ENCODE measurements at places on chromosomes 2 and 18.

DNA sequence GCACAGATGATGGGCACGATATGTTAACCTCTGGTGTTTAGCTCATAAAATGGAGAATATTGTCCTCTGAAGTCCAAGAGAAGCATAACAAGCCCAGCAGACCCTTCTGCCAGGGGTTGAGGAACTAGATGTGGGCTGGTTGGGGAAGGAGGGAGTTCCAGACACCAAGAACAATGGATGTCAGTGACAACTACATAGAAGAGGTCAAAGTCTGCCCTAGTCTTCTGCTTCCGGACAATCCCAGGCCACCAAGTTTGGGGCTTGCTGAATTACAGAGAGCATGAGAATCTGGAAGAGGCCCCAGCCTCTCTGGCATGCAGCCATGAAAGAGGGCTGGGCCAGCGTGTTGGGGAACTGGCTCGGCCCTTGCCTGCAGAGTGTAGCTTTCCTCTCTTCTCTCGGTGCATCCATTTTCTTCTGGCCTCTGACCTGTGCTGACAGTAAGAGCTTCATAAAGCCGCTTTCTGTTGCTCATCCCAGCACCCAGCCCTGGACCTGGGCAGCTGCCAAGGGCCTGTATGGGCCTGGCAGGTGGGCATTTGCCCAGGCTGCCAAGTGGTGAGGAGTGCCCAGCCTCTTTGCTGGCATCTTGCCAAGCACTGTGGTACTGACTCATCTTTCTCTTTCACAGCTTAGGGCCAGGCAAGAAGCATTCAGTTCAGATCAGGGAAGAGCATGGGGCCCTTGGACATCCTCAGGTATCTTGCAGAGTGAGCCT lies 14.6 kb upstream of the LAPTM4A start:
- peak; percentile 92 for DNase-seq

DNA sequence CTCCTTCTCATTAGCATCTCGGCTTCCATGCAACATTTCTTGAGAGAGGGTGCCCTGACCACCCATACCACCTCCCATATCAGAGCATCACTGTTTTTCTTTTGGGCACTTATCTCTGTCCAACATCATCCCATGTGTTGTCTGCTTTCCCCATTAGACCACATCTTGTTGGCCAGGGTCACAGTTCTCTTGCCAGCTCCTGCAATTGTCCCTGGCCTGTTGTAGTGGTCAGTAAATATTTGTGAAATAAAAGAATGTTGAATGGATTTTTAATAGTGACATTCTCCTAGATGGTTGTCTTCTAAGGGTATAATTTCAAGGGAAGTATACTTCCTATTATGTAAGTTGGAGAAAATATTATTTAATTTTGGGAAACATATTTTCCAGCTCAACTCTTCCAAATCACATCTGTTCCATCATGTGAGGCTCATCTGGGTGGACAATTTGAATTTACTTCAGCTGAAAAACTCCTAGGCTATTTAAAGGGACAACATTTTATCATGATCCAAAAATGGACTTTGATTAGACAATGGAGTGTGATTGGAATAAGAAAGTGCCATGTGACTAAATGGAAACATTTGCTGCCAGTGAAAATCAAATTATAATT lies 83.0 kb downstream of the MOGAT1 start:
- DNase-seq: no peak

- no peak for DNase-seq
Observed at GRCh38 chr2:215654148-215654819, 218.4 kb upstream of the FN1 start.

GRCh38 chr2:39403311-39403710 lies 33.8 kb downstream of the MAP4K3 start:
- no peak for DNase-seq

GRCh38 chr2:241680827-241681599 lies 5.6 kb downstream of the DTYMK start:
- DNase-seq: no peak

- no peak for DNase-seq
Observed at GRCh38 chr2:69560147-69560482, 83.4 kb downstream of the AAK1 start.

GRCh38 chr2:205475416-205475768 lies 206.9 kb upstream of the NRP2 start:
- DNase-seq: no peak

DNA sequence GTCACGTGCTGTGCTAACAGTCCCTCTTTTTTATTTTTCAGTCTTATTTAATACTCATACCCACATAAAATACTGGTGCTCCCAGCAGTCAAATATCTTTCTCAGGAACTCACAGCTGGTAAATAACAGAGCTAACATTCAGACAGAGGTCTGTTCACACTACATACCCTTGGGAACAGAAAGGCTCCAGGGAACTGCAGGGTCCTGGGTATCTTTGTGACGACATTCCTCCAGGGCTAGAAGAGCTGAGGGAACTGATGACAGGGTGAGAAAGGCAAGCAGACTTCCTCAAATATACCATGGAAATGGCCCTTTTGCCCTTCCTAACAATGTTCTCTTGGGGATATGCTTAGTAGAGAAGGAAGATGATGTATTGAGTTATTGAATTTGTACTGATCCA lies 19.3 kb downstream of the PDE6D start:
- no peak for DNase-seq

DNA sequence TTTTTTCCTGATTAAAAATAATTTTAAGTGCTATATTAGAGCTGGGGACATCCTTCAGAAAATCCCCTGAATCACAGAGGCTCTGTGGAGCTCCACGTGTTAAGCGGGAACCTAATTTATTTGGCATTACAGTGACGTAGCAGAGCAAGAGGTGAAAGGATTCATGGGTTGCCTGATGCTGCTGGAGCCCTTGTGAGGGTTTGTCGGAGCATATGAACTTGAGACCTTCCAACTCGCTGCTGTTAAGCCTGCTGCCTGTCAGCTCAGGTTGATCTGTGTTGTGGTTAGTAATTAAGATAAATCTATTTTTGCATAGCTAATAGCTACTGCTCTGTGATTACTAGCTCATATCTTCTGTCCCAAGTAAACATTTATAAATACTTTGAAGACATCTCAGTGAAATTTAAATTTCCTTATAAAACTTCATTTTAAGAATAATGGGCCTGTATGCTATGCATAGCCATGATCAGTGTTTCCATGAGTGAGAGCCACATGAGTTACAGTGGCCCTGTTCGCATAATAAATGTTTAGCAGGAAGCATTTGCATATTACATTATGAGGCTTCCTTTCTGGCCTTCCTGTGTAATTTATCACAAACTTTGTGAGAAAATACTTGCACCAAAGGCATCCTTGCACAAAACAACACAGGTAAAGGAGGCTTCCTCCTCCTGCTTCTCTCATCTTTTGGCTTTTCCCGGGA lies 438.9 kb downstream of the PTPRM start:
- no peak for DNase-seq

- DNase-seq: no peak
Observed at GRCh38 chr18:36355511-36355910, 58.0 kb downstream of the FHOD3 start.

DNA sequence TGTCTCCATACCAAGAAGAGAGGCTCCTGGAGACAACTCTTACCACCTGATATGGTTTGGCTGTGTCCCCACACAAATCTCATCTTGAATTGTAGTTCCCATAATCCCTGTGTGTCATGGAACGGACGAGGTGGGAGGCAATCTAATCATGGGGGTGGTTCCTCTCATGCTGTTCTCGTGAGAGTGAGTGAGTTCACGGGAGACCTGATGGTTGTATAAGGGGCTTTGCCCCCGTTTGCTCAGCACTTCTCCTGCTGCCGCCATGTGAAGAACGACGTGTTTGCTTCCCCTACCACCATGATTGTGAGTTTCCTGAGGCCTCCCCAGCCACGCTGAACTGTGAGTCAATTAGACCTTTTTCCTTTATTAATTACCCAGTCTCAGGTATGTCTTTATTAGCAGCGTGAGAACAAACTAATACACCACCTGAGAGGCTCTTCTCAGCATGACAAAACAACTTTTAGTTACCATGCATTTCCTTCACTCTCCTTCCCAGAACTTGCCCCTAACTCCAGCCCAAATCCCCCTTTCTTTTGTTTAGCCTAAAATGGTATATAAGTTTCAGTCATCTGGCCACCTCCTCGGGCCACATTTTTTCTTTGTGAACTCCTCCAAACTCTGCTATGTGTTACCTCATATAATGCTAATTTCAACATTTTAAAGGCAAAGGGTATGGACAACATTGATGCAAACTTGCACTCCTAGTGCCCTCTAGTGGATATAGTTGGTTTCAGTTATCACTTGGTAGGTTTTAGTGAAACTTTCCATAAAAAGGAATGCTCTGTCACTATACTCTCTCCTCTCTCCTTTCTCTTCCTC lies 58.6 kb upstream of the SLC25A52 start:
- DNase-seq: peak; percentile 52

- DNase-seq: no peak
Observed at GRCh38 chr18:22169889-22170420, 566 bp downstream of the GATA6 start.

- no peak for DNase-seq
Observed at GRCh38 chr2:159460227-159460626, 156.1 kb downstream of the BAZ2B start.

- DNase-seq: no peak
Observed at GRCh38 chr2:11237122-11237521, 81.9 kb downstream of the SLC66A3 start.

DNA sequence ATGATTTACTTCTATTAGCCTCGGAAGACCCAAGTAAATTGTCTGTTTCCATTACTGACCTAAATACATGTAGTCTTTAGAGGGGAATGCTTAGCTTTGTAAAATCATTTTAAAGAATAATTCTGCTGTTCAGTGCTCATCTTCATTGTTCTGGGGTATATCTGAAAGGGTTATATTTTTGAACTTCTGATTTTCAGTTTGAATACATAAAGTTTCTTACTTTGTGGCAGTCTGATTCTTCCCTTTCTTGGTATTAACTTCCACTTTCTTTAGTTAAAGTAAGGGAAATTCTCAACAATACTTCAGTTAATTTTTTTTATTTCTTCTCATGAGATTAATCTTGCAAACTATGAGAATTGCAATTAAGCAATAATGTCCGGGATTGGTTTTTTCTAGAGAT lies 148.4 kb downstream of the DOCK10 start:
- no peak for DNase-seq

DNA sequence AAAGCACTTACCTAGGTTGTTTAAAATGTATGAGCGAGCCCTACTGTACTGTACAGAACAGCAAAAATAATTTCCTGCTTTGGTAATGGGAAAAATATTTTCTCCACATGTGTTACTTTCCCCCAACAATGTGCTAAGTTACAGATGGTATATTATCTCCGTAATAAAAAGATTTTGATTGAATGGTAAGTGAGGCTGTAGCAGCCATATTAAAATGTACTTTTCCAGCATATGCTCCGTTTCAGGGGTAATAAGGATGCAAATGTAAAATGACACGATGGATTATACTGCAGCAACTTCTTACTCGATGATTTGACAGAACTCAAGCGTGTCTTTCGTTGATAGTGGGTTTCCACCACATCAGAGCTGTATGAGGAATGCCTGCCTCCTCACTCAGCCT lies 50.5 kb downstream of the OSBPL6 start:
- no peak for DNase-seq

GRCh38 chr18:38526922-38527321 lies 961.3 kb upstream of the CELF4 start:
- DNase-seq: no peak

DNA sequence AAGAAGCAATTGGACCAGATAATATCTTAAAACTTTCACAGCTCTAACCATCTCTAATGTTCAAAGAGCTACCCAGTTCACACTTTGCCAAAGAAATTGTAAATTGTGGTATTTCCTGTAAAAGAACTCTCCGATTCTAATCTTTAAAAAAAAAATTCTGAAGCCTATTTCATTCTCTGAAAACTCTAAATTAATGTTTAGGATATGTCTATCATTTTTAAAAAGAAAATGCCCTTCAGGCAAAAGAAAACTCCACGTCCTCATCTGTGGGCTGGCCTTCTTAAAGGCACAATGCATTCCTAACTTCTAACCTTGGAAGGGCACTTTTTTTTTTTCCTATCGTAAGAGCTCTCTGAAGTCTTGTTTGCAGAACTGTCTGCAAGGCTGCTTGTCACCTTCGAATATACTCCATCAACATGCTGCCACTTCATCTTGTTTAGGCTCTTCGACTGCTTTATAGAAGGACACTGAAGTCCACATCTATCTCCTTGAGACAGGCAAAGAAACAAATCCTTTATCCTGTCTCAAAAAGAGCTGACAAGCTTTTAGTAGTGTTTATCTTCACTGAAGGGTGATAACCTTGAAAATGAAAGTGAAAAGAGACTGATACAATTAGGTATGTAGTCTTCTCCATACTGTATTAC lies 124.3 kb upstream of the SLC39A10 start:
- peak; percentile 26 for DNase-seq

- DNase-seq: no peak
Observed at GRCh38 chr2:205898744-205899143, 187.2 kb downstream of the INO80D start.

DNA sequence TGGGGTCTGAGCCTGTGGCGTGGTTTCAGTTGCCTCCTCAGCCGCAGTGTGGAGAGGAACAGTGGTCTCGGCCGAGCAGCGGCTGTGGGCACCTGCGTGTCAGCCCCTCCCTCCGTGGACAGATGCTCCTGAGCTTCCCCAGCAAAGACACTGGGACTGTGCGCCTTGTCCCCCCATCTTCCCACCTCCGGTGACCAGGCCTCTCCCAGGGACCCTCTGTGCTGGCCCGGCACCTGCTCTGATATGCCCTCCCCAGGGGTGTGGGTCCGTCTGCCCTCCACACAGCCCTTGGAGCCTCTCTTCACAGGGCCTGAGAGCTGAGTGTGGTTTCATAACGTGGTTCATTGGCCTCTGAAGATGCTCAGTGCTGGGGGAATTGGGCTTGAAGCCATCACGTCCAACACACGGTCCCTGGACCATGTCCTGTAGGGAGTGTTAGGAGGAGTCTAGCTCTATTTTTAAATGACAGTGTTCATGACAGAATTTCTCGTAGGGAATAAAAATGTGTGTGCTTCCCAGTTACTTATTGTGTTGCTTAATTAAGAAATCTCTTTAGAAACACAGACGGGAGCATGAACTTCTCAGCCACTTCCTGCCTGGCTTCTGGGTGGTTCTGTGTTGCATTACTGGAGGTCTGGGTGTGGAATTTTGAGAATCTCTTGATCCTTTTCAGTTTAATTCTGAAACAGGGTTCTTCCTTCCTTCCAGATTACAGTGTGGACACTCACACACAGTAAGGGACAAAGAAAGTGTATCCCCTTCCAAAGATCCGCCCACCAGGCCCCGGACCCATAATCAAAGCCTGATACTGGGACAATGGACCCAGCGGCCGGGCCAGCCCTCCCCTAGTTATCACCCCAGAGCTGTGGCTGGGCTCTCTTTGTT lies 110.7 kb downstream of the NFATC1 start:
- no peak for DNase-seq

GRCh38 chr2:29260142-29260772 lies 145.0 kb downstream of the CLIP4 start:
- no peak for DNase-seq
